ENCODE measurements at places on chromosomes 16 and 17. TPM values are rescaled to one million over a fixed set of nuclear protein-coding genes. Genes with fewer than 3 reads are reported as not detected.

GRCh38 chr17:46732160-46732559 is 86.3 kb downstream of the WNT3 start:
- no peaks in the 10 kb centered on the region for H3K36me3 ChIP-seq
- DNase-seq, result no peak
- H3K27ac ChIP-seq, result no peak overlapping the region
- H3K4me1 ChIP-seq, result no peaks in the 10 kb centered on the region

GRCh38 chr16:73019457-73020362 is 28.2 kb downstream of the ZFHX3 start:
- peak overlapping the region; percentile 51 for H3K27ac ChIP-seq
- peak; percentile 29 for DNase-seq
- H3K4me1 ChIP-seq, result no peaks in the 10 kb centered on the region
- H3K27me3 ChIP-seq, result no peaks in the 10 kb centered on the region
- no peak overlapping the region for H3K4me3 ChIP-seq

DNA sequence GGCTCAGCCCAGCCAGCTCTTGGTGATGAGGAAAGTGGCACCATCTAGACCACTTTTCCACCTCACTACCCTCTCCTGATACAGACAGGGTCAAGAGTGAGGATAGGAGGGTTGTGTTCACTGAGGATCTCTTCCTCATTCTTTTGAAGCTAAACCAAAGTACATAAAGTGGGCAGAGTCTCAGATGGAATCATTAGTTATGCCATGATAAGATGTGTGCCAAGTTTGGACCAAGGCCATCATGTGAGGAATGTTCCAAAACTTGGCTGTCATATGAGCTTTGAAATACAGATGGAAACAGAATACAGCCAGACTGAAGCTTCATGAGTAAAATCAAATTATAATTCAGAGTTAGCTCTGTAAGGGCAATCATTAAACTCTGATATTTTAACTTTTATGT is 37.2 kb downstream of the ACSM1 start:
- H3K27me3 ChIP-seq, result no peaks in the 10 kb centered on the region
- no peak overlapping the region for H3K27ac ChIP-seq

- peak; percentile 25 for DNase-seq
- no peaks in the 10 kb centered on the region for H3K27me3 ChIP-seq
- no peak overlapping the region for H3K4me3 ChIP-seq
These were observed 95.8 kb downstream of the TBC1D16 start for GRCh38 chr17:79939755-79940458.

- H3K27me3 ChIP-seq, result no peaks in the 10 kb centered on the region
- no peak overlapping the region for H3K27ac ChIP-seq
- no peaks in the 10 kb centered on the region for H3K36me3 ChIP-seq
- H3K4me3 ChIP-seq, result no peak overlapping the region
These were observed 49.4 kb downstream of the FZD2 start for GRCh38 chr17:44606658-44607057.

GRCh38 chr16:80231888-80232287 is 308.9 kb upstream of the DYNLRB2 start:
- H3K4me1 ChIP-seq, result no peaks in the 10 kb centered on the region
- H3K27me3 ChIP-seq, result no peaks in the 10 kb centered on the region
- no peak overlapping the region for H3K4me3 ChIP-seq
- H3K36me3 ChIP-seq, result no peaks in the 10 kb centered on the region
- DNase-seq, result no peak

DNA sequence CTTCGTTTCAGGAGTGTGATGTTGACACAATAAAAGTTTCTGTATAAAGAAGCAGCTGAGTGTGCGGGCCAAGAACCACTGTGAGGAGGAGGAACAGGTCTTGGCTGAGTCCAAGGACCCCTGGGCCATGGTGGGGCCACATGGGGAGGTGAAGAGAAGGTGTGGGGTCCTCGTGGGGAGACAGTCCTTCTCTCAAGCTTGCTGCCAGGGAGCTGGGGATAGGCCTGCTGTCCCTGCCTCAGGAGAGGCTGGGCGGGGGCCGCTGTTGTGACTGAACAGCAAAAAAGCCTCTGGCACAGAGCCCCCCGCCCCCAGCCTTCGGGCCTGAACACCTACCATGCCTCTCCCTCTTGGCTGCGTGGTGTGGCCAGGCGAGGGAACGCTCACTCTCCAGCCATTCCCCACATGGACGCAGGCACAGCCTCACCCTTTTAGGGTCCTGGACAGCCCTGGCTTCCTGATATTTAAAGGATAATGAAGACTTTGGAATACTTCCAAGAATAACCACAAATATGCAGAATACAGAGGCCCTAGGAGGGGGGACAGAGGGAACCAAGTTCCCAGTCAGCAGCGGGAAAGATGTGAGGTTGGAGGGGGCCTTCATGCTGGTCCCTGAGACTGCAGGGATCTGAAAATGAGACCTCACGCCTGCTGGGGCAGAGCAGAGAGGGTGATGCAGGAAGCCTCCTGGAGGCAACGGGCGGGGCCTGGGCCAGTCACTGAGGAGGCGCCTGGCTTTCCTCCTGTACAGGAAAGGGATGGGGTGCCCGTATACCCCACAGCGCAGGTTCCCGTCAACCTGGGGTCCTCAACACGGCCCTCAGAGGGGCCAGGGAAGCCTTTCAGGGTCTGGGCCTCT is 100.0 kb upstream of the CREBBP start:
- no peaks in the 10 kb centered on the region for H3K4me1 ChIP-seq
- no peaks in the 10 kb centered on the region for H3K27me3 ChIP-seq
- H3K4me3 ChIP-seq, result no peak overlapping the region
- DNase-seq, result no peak
- H3K36me3 ChIP-seq, result peaks cover 23% of the 10 kb centered on the region

GRCh38 chr16:11636172-11636721 is 32.0 kb upstream of the SNN start:
- no peak overlapping the region for H3K4me3 ChIP-seq
- no peaks in the 10 kb centered on the region for H3K4me1 ChIP-seq
- H3K27ac ChIP-seq, result no peak overlapping the region
- no peaks in the 10 kb centered on the region for H3K27me3 ChIP-seq
- DNase-seq, result no peak

DNA sequence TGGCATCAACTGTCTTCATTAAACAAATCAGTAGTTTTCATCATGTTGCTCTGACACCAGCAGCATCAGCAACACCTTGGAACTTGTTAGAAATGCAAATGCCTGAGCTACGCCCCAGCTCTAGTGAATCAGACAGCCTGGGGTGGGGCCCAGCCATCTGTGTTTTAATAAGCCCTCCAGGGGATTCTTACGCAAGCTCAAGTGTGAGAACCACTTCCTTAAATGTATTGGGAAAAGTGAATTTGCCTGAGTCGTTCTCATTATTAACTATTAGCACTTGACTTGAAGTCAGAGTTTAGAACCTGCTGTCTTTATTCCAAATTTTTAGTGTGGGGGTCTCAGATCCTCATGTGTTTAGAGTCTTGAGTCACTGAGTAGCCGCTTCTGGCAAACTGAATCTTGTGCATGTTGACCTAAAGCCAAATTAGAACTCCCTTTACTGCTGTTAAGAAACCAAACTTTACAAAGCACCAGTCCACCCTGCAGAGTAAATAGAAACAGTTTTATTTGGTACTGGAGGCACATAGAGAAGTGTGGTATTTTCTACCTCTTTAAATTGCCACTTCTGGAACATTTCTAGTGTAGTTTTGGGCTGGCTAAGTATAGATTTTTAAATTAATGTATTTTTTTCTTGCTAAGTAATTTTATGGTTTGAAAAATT is 137.4 kb upstream of the COX10 start:
- no peaks in the 10 kb centered on the region for H3K27me3 ChIP-seq
- no peaks in the 10 kb centered on the region for H3K36me3 ChIP-seq
- DNase-seq, result no peak
- H3K4me1 ChIP-seq, result peaks cover 15% of the 10 kb centered on the region
- H3K4me3 ChIP-seq, result no peak overlapping the region
- H3K27ac ChIP-seq, result no peak overlapping the region

DNA sequence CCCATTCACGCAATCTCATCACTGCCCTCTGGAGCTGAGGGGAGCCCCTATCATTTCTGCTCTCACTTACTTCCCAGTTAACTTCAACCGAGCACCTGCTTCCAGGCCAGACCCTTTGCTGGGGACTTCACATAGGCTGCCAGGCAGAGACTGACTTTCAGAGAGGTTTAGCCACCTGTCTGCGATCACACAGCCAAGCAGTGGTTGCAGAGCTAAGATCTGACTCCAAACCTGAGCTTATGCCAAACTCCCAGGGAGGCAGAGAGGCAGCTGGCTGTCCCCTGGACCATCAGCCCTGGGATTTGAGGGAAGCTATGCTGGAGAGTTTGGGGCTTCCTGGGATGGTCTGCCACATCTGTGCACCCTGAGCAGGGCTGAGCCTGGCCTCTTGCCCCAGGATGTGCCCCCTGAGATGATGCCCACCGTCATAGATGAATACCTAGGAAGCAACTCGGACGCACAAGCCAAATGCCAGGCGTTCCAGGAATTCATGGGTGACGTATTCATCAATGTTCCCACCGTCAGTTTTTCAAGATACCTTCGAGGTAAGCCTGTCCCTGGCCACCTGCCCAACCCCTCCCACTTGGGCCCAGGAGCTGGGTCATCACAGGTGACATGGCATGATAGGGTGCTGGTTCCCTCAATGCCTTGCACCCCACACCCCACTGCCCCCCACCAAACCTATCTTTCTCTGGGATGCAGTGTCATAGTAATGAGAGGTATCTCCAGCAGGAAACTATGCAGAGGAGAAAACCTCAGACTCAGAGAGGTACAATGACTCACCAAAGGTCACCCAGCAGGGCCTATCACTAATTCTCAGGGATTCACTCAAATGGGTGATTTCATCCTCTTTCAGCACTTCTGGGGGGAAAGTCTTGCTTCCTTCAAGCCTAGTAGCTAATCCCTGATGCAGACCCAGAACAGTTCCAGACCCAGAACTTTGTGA is 10.0 kb downstream of the CES3 start:
- no peaks in the 10 kb centered on the region for H3K36me3 ChIP-seq
- H3K4me3 ChIP-seq, result no peak overlapping the region
- H3K4me1 ChIP-seq, result no peaks in the 10 kb centered on the region
- H3K27me3 ChIP-seq, result no peaks in the 10 kb centered on the region
- H3K27ac ChIP-seq, result no peak overlapping the region
- no peak for DNase-seq

DNA sequence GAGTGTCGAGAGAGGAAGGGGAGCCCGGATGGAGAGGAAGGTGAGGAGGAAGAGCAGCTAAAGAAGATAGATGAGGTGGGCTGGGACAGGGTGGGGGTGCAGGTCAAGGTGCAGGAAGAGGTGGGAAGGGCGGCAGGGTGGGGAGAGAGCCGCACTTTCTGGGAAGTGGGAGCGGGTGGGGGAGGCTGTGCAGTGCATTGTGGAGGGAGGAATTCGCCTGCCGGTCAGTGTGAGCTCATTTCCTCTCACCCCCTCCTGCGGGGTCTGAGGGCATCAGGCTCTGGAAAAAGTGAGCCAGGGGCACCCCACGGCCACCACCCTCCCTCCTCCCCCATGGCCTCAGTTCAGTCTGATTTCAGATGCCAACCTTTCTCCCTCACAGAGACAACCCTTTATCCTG is 2.5 kb upstream of the ARHGAP23 start:
- no peak for DNase-seq
- no peaks in the 10 kb centered on the region for H3K36me3 ChIP-seq
- no peaks in the 10 kb centered on the region for H3K4me1 ChIP-seq
- H3K4me3 ChIP-seq, result no peak overlapping the region
- no peak overlapping the region for H3K27ac ChIP-seq

DNA sequence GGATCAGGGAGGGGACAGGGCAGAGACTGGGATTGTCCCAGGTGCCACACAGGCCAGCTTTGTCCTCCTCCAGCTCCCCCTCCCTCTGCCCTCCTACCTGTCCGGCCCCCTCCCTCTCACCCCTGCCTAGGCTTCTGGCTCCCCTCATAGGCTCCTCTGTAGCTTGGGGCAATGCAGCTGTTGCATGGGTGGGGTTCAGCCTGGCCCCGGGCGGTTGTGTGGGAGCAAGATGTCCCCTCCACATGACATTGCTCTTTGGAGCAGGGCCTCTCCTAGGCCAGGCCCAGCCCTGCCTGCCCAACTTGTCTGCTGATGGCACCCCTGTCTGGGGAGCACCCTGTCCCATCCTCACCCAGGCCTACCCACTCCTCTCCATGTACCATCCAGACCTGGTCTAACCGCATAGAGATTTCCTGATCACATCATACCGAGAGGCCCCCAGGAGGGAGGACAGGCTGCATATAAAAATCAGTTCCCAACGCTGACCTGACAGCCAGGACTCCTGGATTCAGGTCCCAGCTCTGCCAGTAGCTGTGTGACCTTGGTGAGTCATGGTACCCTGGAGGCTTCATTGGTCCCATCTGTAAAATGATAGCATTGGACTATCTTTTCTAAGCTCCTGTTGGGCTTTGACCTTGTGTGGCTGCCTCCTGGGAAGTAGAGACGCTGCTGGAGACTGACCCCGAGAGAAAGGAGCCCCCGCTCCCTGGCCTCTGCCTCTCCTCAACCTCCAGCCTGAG is 48.8 kb upstream of the DLX4 start:
- H3K4me1 ChIP-seq, result no peaks in the 10 kb centered on the region
- no peaks in the 10 kb centered on the region for H3K27me3 ChIP-seq
- H3K4me3 ChIP-seq, result no peak overlapping the region

DNA sequence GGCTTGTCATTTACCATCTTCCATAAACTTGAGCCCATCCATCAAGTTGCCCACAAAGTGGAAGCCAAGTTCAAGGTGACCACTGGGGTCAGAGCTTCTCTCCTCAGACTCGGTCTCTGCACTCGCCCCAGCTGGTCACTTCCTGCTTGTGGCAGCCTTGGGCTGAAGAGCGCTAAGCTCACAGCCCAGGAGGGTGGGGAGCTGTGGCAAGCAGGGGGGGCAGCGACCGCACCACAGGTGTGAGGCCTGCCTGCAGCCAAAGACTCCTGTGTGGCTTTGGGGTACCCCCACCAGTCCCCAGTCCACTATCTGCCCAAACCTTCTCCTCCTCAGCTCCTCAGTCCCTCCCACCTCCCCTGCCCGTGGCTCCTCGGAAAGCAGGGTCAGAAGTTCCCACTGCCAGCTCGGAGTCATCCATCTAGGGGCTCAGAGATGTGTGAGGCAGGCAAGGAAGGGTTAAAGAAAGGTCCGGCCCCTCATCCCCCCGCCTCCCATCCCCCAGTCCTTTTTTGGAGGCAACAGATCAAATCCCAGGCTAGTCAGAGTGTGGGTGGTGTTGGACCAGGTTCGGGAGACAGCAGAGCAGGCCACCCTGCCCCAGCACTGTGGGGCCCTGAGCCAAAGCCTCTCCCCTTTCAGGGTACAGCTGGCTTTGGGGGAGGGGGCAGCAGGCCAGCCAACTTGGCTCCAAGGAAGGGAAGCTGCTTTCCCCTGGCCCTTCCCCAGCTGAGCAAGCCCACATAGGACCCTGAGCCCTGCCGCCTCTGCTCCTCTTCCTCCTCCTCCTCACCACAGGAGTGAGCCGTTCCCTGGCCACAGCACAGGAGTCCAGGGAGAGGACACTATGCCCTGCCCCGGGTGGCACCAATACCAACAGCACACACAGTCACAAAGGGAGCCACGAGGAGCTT is 3.2 kb downstream of the CSF3 start:
- peaks cover 11% of the 10 kb centered on the region for H3K36me3 ChIP-seq
- DNase-seq, result no peak
- no peak overlapping the region for H3K27ac ChIP-seq
- no peaks in the 10 kb centered on the region for H3K4me1 ChIP-seq

SPATA22 gene
- total RNA-seq, result not detected

RNF222 gene
- total RNA-seq, result not detected

CNOT1 gene
- total RNA-seq, result 74.9 TPM

FA2H gene
- total RNA-seq, result not detected

CASKIN2 gene
- 12.8 TPM for total RNA-seq

Data from right lobe of liver (tissue), 6 donors.